ENCODE measurements at places on chromosomes 2 and 18.

- DNase-seq: peak; percentile 8
These were observed 128.3 kb upstream of the ATP5MC3 start for GRCh38 chr2:175309799-175310198.

DNA sequence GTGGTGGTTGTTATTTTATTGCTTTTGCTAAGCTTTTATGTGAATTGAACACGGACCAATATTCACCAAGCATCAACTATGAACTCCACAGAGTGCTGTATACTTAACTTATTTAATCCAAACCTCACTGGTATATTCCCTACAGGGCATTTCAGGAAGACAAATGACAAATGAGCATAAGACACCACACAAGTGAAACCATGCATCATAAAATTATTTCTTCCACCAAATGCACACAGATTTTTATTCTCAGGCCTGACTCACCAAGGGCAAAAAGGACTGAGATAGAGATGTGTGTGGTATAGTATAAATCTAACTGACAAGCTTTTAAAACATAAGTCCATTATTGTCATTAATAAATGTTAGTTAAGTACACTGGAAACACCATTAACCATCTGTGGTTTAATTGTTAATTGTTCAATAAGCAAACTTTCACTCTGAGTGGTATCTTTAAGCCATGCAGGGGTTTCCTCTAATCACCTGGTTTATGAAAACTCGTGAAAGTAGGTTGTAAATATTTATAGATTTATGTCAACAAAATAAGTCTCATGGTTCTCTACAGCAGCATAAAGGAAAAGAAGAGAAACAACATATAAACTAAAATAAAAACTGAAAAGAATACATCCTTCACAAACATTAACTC, 77.6 kb upstream of the CRIM1 start:
- DNase-seq: no peak

- no peak for DNase-seq
These were observed 8.3 kb upstream of the EGR4 start for GRCh38 chr2:73301636-73302035.

DNA sequence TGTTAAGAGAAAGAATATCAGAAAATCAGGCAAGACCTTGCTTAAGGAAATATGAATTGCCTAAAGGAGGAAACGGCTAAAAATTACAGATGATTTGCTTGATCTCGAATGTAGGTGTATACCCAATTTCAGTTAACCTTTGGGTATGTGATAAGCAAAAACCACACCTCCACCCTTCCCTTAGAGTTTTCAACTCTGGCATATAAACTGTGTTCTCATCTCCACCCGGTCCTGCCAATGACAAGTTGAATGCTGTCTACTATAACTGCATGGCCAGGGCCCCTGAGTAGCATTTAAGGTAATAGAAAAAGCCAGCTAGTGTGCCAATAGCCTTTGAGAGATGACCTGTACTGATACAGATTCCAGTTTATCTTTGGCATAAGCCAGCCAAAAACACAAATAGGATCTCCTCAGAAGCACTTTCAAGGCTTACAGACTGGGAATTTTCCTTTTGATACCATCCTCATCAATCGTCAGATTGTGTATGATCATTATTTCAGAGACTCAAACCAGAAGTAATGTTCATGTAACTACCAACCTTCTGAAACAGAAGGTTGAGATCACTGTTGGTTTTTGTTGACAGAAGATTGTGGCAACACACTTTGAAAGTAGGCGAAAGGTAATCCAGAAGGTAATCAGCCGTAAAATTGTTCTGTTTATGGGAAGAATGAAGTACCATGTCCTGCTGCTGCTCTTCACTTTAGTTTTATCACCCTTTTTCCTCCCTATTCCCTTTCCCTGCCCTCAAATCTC, 163.1 kb downstream of the GFPT1 start:
- no peak for DNase-seq

DNA sequence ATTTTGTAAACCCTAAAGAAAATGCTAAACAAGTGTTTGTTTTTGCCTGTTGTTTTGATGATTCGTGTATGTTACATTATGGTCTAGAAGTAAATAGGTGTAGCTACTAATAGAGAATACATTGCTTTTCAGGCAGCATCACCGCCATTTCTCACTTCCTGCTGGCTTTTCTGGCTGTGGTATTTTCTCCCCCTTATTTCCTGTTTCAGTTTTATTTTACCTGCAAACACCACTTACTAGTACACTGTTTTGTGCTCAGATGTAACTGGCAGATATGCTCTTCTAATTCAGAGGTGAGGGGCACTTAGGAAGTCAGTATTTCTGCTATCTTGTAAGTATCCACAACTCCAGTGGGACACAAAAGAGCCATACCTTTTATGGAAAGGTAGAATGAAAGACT, 38.1 kb upstream of the SLC3A1 start:
- peak; percentile 17 for DNase-seq

- DNase-seq: peak; percentile 59
These were observed 9.3 kb downstream of the TGOLN2 start for GRCh38 chr2:85318222-85319074.

GRCh38 chr2:209314653-209315052, 109.2 kb upstream of the MAP2 start:
- no peak for DNase-seq

GRCh38 chr18:31079973-31080372, 22.2 kb downstream of the DSC2 start:
- no peak for DNase-seq

DNA sequence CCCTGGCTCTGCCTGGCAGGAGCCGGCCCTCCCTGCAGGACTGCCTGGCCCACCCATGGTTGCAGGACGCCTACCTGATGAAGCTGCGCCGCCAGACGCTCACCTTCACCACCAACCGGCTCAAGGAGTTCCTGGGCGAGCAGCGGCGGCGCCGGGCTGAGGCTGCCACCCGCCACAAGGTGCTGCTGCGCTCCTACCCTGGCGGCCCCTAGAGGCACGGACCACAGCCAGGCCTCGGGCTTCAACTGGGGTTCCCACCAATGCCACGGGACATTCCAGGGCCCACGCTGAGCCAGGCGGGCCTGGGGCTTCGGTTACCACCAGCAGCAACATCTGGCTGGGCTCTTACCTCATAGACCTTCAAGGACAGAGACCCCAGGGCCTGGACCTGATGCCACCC, 6.1 kb upstream of the GMPPA start:
- DNase-seq: no peak

All from activated CD4-positive, alpha-beta T cell treated with anti-CD3 and anti-CD28 coated beads for 48 hours (primary cell).